ENCODE measurements at places on chromosomes 12 and 14.

GRCh38 chr12:6664902-6665301, 2.0 kb upstream of the ING4 start:
- DNase-seq, result no peak

- DNase-seq, result no peak
Measured at GRCh38 chr14:65035049-65035448, 48.4 kb downstream of the FNTB start.

- no peak for DNase-seq
Measured at GRCh38 chr12:101713059-101713682, 15.7 kb downstream of the CHPT1 start.

- no peak for DNase-seq
Measured at GRCh38 chr14:53921027-53921426, 35.6 kb downstream of the BMP4 start.

- DNase-seq, result no peak
Measured at GRCh38 chr12:107122452-107122958, 29.2 kb upstream of the CRY1 start.
